ENCODE measurements at places on chromosomes 1 and 21. TPM values are rescaled to one million over a fixed set of nuclear protein-coding genes. Genes with fewer than 3 reads are reported as not detected.

- no peak for DNase-seq
Measured at GRCh38 chr1:203346060-203346768, 4.7 kb downstream of the FMOD start.

DNA sequence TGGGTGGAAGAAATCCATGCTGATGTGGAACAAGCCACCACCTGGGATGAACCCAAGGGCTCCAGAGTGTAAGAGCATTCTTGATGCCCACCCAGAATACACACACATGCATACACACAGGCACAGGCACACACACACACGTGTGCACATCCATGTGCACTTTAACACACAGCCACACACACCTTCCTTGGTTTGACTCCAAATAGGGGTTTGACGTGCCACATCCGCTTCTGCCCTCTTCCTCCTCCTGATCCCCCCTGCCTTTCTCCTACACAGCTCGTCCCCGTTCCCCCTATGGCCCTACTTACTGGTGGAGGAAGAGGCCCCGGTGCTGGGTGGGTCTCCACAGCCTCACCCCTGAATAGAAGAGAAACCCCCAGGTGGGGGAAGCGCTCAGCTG, 16.0 kb downstream of the SPATA21 start:
- DNase-seq = no peak

- no peak for DNase-seq
Measured at GRCh38 chr21:42361286-42361685, 5.0 kb downstream of the TFF1 start.

GRCh38 chr1:76285578-76286135, 211.1 kb downstream of the ST6GALNAC3 start:
- DNase-seq = no peak

Gene LRRC3
- 0.81 TPM for total RNA-seq

Gene RGS5
- 532 TPM for total RNA-seq

GRCh38 chr21:32733990-32734613, 6.3 kb upstream of the SYNJ1 start:
- no peak for DNase-seq

Gene UBL4B
- not detected for total RNA-seq

GRCh38 chr1:160004425-160004824, 27.4 kb downstream of the PIGM start:
- no peak for DNase-seq

Gene RGS7
- total RNA-seq = not detected

DNA sequence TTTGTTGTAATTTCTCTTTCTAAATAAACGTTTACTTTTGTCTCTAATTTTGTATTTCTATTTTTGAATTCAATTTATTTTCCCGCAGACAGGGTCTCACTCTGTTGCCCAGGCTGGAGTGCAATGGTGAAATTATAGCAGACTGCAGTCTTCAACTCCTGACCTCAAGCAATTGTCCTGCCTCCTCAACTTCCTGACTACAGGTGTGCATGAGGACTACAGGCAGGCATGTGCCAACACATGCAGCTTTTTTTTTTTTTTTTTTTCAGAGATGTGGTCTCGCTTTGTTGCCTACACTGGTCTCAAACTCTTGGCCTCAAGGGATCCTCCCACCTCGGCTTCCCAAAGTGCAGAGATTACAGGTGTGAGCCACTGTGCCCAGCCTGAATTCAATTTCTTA, 36.7 kb upstream of the IL20 start:
- no peak for DNase-seq

- no peak for DNase-seq
Measured at GRCh38 chr1:197976368-197976767, 59.2 kb downstream of the LHX9 start.

Gene NPHS2
- total RNA-seq = not detected

Gene BCAR3
- total RNA-seq = 42.9 TPM

DNA sequence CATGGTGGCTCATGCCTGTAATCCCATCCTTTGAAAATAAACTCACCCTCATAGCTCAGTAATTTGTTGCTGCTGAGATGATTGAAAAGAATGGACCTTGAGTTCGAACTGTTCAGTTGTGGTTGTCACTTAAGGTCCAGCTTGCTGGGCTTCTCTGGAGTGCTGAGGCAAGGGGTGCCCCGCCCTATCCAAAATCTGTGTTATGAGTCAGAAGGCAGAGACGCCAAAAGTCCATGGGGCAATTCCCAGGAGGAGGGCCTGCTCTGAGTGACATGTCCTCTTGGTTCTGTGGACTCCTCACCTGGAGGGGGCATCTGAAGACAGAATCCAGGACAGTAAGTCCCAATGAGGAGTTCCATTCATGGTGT, 64.8 kb downstream of the MYOM3 start:
- no peak for DNase-seq

GRCh38 chr1:185483664-185484450, 166.8 kb upstream of the IVNS1ABP start:
- peak; percentile 6 for DNase-seq

Gene CYP4Z1
- total RNA-seq = 0.39 TPM

DNA sequence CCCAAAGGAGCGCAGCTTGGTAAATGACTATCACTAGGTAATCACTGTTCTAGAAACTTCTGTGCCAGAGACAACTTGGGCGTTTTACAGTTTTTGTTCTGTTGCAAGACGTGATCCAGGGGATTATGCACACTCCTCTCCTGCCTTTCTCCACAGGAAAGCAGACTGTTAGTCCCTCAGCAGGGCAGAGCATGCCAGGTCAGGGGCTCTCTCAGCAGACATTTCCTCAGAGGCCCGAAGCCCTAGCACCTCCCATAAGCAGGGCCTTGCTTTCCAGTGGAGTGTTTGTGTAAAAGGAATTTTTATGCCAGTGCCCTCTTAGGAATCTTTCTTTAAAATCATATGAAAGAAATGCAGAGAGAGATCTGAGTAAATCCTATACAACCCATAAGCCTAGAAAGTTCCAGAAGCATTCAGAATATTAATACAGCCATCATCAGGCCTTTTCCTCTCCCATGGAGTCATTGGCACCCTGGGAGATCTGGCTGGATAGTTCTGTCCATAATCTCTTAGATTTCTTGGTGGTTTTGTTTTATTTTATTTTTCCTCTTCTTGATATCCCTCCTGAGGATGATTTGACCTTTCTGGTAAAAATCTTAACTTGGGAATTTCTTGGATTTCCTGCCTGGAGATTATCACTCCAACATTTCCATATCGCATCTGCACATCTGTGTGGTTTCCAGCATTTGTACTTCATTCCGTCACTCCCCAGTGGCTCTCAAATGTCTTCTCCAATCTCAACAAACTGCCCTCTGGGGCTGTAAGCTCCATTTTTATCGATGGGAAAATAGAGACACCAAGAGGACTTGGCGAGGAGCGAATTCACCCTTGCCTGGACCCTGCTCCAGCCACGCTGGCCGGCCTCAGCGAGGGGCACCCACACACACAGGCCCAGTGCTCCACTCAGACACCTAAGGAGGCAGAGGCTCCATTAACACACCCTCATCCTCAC, 116.1 kb downstream of the PSMG1 start:
- no peak for DNase-seq

DNA sequence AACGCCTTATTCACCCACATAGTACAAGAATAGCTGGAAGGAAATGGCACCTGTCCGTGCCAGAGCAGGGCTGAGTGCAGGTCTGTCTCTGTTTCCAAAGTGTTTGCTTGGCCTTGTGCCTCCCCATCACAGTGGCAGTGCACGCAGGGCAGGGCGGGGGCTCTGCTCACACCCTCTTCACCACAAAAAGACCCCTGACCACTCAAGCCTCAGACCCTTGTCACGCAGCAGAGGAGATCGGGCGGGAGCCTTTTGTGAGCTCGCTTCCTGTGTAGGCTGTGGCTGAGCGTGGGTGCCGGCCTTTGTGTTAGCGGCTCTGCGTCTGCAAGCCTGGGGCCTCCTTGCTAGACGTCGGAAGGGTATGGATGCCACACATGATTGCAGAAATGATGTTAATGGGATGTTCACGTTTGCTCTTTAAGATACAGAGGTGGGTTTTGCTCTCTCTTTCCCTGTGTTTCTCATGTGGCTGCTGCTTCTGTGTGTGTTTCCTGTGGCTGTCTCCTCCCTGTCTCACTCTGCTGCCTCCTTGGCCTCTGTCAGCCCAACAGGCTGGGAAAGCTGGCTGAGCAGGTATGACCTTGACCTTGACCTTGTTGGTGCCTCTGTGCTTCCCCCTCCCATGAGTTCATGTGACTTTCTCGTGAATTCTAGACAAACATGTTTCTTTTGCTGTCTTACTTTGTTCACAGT, 45.4 kb downstream of the S100B start:
- peak; percentile 54 for DNase-seq

GRCh38 chr1:153438599-153438998, 21.9 kb downstream of the S100A7 start:
- DNase-seq = no peak

GRCh38 chr1:154845174-154845573, 24.9 kb downstream of the KCNN3 start:
- DNase-seq = no peak

GRCh38 chr1:36560621-36561360, 78.1 kb upstream of the CSF3R start:
- DNase-seq = no peak

- peak; percentile 88 for DNase-seq
Measured at GRCh38 chr1:204494281-204495077, at the start of gene PIK3C2B. Gene PIK3C2B (minus strand): TSS chr1:204494805. CDS start chr1:204469802, 25,003 bp downstream.

Gene MFAP2
- total RNA-seq = 21.1 TPM

GRCh38 chr1:107941123-107941522, 23.9 kb downstream of the VAV3 start:
- DNase-seq = no peak

Gene PPIAL4G
- total RNA-seq = 0.11 TPM

Gene ACTL8
- total RNA-seq = not detected

DNA sequence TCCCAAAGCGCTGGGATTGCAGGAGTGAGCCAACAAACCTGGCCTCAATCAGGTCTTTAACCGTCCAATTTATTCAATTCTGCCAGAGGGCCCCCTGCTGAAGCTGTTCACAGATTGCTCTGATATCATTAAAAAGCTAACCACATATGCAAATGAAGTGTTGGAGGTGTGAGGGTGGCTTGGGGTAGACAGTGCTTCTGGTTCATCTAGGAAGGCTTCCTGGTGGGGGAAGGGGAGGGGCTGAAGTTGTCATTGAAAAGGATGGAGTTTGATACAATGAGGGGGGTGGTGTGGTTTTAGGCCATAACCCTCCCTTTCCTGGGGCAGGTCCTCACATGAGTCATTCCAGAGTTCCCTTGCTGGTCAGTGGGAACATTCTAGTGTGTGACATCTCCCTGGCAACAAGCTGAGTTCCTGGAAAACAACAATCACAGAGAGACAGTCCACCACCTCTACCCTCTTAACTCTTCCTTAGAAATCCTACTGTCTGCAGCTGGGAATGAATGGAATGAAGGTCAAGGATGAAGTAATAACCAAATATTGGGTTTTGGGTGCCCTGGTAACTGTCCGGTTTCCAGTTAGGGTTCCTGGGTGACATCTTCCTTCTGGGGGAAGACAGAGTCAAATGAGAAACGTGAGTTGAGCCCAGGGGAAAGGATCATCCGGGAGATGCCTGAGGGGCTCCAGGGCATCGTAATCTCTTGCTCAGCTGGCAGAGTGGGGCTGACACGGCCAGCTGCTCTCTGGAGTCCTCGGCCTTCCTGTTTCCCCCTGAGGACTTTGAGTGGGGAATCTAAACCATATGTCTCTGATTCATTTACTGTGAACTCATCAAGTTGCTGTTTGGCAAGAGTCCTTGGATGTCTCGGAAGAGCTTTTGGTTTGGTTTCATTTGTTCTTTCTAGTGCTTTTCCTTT, 32.2 kb downstream of the BATF3 start:
- DNase-seq = no peak

Gene AP4B1
- total RNA-seq = 13.3 TPM

- no peak for DNase-seq
Measured at GRCh38 chr1:209402697-209403096, 180.8 kb upstream of the CAMK1G start.

Gene TCHH
- 0.11 TPM for total RNA-seq

GRCh38 chr21:24027396-24027795, 1579.9 kb downstream of the MRPL39 start:
- no peak for DNase-seq

DNA sequence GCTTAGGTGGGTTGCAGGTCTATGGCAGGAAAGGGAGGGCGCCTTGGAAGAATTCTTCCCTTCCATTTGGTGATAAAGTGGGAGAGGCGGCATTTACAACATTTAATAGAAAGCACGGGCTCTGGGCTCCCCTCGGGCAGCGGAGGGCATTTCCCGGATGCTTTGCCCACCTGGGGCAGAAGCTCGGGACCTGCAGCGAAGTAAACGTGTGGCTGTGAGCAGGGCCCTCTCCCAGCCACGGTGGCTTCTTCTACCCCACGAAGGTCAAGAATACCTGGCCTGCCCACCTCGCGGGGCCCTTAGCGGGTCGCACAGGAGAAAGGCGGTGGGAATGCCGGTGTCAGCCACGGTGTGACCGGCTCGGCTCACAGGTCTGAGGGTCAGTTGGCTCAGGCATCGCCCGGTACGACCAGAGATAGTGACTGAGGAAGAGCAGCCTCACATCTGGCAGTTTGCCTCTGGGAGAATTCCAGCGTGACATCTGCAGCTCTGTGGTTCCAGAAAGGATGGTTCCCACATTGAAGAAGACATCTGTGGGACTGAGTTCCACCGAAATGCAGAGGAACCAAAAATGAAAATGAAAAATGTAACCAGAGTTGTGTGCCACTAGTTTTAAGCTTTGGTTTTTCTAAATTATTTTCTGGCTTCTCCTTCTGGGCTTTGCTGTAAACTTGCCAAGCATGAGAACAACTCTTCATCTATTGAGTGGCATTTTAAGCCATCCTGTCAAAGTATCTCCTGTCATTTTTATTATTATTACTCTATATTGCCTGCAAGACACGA, 720 bp upstream of the F3 start:
- DNase-seq = peak; percentile 48

- DNase-seq = no peak
Measured at GRCh38 chr1:92326681-92327080, 27.8 kb downstream of the RPAP2 start.

- no peak for DNase-seq
Measured at GRCh38 chr1:22782406-22782805, 71.8 kb downstream of the EPHB2 start.

Gene NBPF11
- 11.4 TPM for total RNA-seq

Gene MPZ
- total RNA-seq = 0.67 TPM

Gene COL16A1
- total RNA-seq = 61.3 TPM

DNA sequence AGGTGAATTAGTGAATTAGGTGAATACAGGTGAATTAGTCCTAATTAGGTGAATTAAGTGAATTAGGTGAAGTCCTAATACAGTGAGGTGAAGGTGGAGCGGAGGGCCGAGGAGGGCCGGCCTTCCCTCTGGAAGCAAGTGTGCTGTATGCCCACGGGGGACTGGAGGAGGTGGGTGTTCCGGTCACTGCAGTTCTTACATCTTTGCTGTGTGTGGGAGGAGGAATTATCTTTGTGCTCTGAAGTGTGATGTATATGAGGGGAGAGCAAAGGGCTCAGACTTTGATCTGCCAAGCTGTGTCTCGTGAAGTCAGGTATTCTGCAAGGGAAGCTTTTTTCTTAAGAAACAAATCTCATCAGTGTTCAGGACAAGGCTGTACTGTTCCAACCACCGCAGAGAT, 45.4 kb downstream of the AGPAT3 start:
- no peak for DNase-seq

DNA sequence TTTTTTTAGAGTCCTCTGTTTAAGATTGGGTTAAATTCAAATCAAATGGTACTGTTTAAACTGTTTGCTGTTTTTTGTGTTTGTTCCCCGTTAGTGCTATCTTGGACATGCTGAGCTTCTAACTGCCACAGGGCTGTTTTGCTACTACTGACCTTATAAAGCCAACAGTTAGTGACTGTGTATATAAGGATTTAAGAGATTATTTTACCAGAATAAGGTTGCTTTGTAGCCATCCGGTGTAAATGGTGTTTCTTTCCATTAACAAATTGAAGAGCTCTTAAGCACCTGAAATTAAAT, 37.0 kb downstream of the ZNF281 start:
- no peak for DNase-seq
